ENCODE measurements at places on chromosomes 13 and 19.

DNA sequence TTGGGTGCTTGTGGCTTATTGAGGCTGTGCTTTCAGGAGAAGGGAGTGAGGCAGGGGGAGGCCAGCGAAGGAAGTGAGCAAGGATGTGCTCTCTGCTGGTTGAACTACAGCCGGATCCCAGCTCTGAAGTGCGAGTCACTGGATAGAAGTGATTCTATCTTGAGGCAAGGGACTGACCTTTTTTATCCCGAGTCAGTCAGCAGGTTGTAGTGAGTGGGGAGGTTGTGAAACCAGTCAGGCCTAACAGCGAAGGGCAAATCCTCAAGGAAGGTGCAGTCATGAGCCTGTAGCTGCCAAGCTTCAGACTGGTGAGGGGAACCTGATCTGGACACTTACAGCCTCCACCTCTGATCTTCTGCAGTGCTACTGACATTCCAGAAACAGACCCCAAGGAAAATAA, 18.6 kb downstream of the SCEL start:
- DNase-seq = no peak

GRCh38 chr13:104954210-104954609, 1581.3 kb downstream of the EFNB2 start:
- no peak for DNase-seq

GRCh38 chr13:59790626-59791025, 373.1 kb downstream of the DIAPH3 start:
- DNase-seq = no peak

- DNase-seq = no peak
These were observed 2.5 kb upstream of the TMEM190 start for GRCh38 chr19:55373993-55374757.

DNA sequence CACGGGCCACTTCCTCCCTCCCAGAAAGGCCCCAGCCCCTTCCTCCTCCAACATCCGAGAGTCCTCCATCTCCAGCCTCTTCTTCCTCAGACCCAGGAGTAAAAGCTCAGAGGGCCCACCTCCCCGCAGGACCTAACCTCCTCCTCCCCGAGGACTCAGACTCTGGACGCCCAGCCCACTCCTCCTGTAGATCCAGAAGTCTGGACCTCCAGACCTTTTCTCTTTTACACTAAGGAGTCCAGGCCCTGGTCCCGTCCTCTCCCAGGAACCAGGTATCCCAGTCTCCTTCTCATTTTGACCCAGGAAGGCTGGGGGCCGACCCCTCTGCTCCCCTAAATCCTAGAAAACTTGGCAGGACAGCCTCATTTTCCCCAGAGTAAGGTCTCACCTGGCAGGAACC, 1.9 kb upstream of the KLK8 start:
- no peak for DNase-seq

- no peak for DNase-seq
These were observed 169.9 kb downstream of the USP12 start for GRCh38 chr13:27001705-27002104.

DNA sequence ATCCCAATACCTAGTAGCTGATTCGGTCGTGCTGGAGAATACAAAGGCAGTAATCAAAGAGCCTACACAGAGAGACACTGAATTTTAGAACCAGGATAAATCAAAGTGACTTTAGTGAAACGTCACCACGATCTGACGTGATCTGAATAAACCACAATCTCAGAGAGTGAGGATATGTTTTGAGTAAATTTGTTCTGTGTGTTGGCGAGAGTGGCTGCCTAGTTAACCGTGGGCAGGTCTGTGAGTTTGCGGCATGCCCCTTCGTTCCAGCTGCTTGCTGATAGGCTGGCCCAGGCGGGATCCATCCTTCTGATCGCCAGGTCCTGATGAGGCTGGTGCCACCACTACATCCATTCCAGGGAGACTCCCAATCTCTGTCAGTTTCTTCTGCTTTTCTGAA, 40.4 kb downstream of the LRCH1 start:
- peak; percentile 81 for DNase-seq

GRCh38 chr13:99760456-99760855, 211.1 kb downstream of the ZIC5 start:
- DNase-seq = no peak

DNA sequence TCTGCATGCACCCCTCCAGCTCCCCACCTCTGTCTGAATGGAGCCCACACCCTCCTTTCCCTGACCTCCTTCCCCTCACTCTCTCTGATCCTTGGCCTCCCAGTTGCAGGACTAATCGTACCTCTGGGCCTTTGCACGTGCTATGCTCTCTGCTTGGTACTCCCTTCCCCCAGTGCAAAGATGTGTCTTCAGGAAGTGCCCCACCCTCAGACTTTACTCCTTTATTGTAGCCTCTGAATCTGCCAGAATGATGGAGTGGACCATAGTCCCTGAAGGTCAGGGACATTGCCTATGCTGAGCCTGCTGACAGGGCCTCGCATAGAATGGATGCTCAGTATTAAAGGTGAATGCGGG, 1.3 kb upstream of the JUND start:
- peak; percentile 68 for DNase-seq

- DNase-seq = no peak
These were observed 6.3 kb downstream of the SPINT2 start for GRCh38 chr19:38270587-38271167.

GRCh38 chr13:99322297-99323103, 15.3 kb upstream of the GPR183 start:
- DNase-seq = peak; percentile 93

- DNase-seq = peak; percentile 39
These were observed 69.6 kb downstream of the ARHGEF7 start for GRCh38 chr13:111184458-111185401.

- DNase-seq = peak; percentile 74
These were observed 87.1 kb upstream of the STK24 start for GRCh38 chr13:98664047-98664446.

DNA sequence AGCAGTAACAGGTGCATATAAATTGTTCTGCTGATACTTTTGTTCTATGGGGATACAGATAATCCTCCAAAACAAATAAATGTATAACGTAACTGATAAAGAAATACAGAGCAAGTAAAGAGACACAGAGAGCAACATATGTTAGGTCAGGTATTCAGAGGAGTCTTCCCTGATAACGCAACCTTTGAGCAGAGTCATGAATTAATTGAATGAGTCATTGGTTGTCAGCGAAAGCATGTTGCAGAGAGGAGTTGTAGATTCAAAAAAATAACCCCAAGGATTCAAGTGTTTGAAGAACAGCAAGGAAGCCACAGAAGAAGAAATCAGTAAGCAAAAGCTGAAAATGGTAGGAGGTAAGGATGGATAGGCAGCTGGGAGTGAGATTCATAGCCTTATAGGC, 245.2 kb downstream of the TBC1D4 start:
- DNase-seq = no peak

GRCh38 chr19:50629801-50630200, 9.9 kb downstream of the SYT3 start:
- DNase-seq = no peak

GRCh38 chr19:18366021-18366435, 19.9 kb upstream of the GDF15 start:
- no peak for DNase-seq

DNA sequence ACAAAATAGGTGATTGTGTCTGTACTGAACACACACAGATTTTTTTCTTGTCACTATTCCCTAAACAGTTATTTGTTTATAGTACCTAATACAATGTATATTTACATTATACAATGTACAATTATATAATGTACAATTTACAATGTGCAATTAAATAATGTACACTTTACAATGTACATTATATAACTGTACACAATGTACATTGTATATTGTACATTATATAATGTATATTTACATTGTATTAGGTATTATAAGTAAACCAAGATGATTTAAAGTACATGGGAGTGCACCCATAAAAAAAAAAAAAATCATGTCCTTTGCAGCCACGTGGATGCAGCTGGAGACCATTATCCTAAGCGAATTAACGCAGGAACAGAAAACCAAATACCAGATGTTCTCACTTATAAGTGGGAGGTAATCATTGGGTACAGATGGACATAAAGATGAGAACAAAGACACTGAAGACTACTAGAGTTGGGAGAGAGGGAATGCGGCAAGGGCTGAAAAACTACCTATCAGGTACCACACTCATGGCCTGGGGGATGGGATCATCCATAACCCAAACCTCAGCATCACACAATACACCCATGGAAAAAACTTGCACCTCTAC, 68.1 kb downstream of the ABCC4 start:
- DNase-seq = no peak

DNA sequence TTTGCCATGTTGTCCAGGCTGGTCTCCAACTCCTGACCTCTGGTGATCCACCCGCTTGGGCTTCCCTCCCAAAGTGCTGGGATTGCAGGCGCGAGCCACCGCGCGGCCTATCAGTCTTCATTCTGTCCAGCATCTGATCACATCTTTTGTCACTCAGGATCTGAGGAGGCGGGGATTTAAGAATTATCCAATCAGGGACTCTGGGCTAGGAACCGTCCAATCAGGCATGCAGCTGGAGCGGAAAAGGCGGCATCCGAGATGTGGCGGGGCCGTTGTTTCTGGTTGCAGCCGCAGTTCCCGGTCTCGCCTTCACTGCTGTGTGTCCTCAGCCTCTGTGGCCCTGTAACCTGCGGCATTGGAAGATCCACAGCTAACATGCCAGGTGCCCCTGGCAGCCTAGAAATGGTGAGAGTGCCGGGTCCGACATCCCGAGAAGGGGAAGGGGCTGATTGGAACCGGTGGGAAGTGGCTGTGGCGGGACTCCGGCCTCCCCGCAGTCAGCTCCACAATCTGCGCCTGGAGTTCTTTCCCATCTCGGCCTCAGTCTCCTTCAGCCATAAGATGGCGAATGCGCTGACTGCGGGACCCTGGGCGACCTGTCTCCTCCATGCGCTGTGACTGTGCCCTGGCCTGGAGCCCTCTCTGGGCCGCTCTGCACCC, at the start of gene ZNF729:
Gene ZNF729, plus strand, starts transcription at position 291 of the 660 bp plus-strand sequence. Its CDS starts 85 bp downstream, at position 376.
- no peak for DNase-seq

DNA sequence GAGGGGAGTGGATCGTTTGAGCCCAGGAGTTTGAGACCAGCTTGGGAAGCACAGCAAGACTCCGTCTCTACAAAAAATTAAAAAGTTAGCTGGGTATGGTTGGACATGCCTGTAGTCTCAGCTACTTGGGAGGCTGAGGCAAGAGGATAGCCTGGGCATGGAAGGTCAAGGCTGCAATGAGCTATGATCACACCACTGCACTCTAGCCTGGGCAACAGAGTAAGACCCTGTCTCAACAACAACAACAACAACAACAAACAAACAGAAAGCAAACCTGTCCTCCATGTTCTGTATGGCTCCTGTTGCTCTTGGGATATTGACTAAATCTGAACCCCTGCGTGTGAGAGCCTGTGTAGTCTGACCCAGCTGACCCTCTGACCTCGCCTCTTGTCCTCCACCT, 14.9 kb downstream of the CEBPA start:
- no peak for DNase-seq

DNA sequence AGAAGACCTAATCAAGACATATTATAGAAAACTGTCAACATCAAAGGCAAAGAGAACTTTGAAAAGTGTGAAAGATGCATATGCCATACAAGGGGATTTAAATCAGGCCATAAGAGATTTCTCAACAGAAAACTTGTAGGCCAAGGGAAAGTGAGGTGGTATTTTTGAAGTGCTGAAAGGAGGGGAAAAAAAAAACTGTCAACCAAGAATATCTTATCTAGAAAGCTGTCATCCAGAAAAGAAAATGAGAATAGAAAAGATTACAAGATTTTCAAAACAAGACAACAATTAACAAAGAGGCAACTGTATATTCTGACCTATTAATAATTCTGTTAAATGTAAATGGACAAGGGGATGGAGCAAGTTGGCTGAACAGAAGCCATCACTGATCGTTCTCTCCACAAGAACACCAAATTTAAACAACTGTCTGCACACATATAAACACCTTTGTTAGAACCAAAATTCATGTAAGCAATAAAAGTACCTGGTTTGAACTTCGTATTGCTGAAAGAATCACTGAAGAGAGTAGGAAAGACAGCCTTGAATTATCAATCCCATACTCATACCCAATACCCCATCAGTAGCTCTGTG, 880.1 kb upstream of the PCDH9 start:
- no peak for DNase-seq

DNA sequence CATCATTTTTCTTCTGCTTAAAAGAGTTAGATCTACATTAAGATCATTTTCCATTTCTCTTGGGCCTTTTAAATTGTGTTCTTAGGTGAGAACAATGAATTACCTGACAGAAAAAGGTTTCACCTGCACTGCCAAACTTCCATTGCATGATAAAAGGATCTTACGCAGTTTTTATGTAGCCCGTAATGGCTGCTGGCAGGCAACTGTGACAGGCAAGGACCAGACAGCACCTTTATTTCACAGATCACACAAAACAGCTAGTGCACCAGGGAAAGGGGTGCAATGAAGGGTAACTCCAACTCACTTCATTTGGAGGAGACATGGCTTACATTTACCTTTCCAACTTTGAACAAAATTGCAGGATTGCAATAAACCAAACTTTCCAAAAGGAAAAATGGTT, 159.8 kb downstream of the SLITRK1 start:
- DNase-seq = no peak

DNA sequence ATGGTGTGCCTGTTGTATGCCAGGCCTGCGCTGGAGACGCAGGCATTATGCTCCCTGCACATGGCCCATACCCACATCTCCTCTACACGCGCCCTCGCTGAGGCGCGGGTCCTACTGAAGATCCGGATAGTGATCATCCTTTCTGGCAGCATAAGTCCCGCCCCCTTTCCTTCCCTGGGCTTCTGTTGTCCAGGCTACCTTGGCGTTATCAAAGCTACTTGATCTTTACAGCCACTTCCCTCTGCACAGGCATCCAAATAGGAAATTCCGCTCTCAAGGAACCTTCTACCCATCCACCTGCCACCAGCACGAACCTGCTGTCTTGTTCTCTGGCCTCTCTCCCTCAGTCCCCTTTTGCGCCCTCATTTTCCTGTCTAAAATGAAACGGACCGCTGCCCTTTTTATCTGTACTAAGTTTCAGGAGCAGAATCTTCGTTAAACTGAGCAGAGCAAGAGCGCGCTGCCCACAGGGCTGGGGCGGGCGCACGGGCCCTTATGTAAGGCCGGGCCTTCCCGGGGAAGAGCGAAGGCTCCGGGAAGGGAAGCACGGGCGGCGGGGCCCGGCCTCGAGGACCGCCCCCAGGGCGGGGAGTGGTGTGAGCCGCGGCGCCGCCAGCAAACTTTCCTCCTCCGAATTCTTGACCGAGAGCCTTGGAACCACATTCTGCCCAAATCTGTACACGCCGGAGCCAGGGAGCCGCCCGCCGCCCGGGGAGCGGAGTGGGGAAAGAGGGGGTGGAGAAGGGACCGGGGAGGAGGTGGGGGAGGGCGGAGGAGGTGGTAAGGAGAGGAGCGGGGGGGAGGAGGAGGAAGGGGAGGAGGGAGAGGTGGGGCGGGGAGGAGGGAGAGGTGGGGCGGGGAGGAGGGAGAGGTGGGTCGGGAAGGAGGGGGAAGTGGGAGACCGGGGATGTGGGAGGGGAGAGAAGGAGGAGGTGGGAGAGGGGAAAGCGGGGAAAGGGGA, 920 bp upstream of the UBE2L5 start:
- peak; percentile 41 for DNase-seq

- peak; percentile 40 for DNase-seq
These were observed at the start of gene PLIN5 for GRCh38 chr19:4534836-4535658. TSS of gene PLIN5 (minus strand) at chr19:4535224. CDS start at chr19:4534074, 1,150 bp downstream.

All from activated CD4-positive, alpha-beta T cell treated with anti-CD3 and anti-CD28 coated beads, Interleukin-10, Interleukin-2, amounts not matched to agents 100 ng/mL and 50 ng/mL, durations not matched to agents 16 hours and 8 hours (primary cell).